ENCODE measurements at places on chromosomes 7 and 10.

- no peak for DNase-seq
These were observed 2.2 kb upstream of the GRIFIN start for GRCh38 chr7:2478399-2478785.

GRCh38 chr10:10824591-10825148 is 193.0 kb upstream of the CELF2 start:
- DNase-seq, result no peak

- DNase-seq, result no peak
These were observed 83.2 kb downstream of the GATA3 start for GRCh38 chr10:8137726-8138125.

DNA sequence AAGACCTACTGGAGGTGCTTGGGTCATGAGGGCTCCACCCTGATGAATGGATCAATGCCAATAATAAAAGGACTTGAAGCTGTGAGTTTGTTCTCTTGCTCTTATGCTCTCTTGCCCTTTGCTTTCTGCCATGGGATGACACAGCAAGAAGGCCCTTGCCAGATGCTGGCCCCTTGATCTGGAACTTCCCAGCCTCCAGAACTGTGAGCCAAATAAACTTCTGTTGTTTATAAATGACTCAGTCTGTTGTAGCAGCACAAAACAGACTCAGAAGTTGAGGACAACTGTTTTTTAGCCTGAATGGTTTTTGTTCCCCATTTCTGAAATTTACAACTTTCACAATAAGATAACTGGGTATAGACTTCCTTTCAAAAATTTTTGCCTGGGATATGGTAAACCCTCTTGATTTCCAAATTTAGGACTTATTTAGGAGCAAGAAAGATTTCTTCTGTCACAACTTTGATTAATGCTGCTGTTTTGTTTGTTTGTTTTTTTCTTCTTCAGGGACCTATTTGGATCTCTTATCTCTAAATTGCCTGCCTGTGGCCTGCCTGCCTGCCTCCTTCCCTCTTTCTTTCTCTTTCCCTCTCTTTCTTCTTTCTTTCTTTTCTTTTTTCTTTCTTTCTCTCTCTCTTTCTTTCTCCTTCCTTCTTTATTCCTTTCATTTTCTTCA is 12.1 kb downstream of the ENTPD1 start:
- DNase-seq, result no peak

- DNase-seq, result no peak
These were observed 244.2 kb upstream of the FOXK1 start for GRCh38 chr7:4437916-4438315.

DNA sequence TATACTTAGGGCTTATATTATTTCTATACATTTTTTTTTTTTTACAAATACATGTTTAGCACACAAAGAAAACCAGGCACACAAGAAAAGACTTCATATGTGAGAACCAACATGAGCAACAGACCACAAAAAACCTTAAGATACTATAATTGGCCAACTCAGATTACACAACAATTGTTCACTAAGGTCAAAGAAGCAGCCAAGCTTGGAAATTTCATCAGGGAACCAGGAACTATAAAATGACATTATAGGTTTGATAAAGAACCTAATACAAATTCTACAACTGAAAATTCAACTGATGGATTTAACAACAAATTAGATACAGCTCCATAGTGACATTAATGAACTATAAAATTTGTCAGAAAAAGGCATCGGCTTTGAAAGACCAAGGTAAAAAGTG is 4.4 kb upstream of the LUC7L2 start:
- no peak for DNase-seq

- DNase-seq, result no peak
These were observed 554.4 kb downstream of the INHBA start for GRCh38 chr7:41148521-41148951.

- no peak for DNase-seq
These were observed 110.8 kb downstream of the TPK1 start for GRCh38 chr7:144725070-144725469.

DNA sequence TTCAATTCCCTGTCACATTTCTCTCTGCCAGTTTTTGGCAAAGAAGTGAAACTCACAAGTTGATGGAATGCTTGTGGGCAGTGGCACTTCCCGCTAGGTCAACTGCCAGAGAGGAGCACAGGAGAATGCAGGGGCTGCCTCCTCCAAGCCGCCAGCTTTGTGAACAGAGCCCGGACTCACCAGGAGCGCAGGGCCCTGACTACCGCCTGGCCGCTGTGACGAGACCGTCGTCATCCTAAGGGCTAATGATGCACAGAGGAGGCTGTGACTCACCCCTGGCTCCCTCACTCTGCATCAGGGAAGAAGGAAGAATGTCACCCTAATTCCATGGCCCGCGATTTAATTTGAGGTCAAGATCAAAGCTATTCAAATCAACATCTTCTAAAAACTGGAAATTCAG is 123.9 kb downstream of the TAX1BP1 start:
- DNase-seq, result no peak

DNA sequence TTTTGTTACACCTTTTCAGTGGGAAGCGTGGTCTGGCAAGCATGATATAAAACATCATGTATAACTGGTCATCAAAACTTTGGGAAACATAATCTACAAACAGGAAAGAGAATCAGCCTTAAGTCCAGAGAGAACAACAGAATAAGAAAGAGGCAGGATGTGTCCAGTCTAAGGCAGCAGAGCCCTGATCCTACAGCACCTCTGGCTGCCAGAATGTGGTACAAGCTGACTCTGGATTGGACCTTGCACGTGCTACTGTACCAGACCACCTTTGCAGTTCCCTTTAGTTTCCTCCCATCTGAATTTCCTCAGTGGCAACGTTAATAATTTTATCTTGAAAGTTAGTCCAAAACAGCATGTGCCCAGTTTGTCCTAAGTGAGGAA is 824.6 kb upstream of the IGFBP3 start:
- no peak for DNase-seq

GRCh38 chr10:48389272-48389671 is 82.8 kb downstream of the MAPK8 start:
- no peak for DNase-seq

All from stimulated activated CD4-positive, alpha-beta T cell treated with anti-CD3 and anti-CD28 coated beads, Interleukin-2, amount 100 ng/mL, for 24 hours (primary cell).